NCI-H69 (cell line): ENCODE measurements at places on chromosomes 1 and 21.

- DNase-seq, result peak; percentile 54
These were observed 24.2 kb upstream of the C1orf174 start for GRCh38 chr1:3924186-3924824.

GRCh38 chr1:221418346-221418745 is 323.5 kb downstream of the DUSP10 start:
- DNase-seq, result no peak

GRCh38 chr1:106700211-106700610 is 356.3 kb upstream of the PRMT6 start:
- peak; percentile 59 for DNase-seq

DNA sequence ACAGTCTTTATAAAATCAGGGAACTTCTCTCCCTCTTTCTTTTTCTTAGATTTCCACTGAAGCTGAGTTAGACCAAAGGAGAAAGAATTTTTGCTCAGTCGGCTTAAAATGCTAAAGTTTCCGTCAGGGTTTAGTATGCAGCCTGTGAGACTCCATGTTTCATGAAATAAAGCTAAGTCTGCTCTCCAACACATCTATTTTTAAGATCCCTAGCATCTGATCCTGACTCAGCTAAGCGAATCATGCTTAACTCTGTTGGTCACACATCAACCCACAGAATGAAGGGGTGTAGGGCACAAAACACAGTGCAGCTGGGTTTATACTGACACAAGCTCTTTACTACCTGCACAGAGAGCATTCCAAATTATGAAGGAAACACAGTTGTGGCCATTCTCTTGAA is 102.4 kb upstream of the ZNF281 start:
- no peak for DNase-seq

DNA sequence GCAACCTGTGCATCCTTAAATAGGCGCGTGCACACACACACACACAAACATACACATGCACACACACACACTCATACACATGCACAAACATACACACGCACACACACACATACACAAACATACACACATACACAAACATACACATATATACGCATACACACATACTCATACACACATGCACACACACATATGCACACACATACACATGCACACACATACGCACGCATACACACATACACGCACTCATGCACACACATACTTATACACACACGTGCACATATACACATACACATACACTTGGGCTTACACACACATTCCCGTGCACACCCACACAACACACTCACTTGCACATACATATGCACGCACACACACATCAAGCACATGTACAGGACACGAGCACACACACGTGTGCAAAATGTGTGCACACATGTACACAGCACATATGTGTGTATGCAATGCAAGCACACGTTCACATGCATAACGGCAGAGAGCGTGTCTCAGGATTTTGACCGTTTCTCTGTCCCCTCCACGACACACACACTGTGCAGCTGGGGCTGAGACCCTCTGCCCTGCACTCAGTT is 84.5 kb downstream of the SIK1 start:
- no peak for DNase-seq

- no peak for DNase-seq
These were observed 36.5 kb upstream of the SRRM1 start for GRCh38 chr1:24606621-24607020.

- no peak for DNase-seq
These were observed 19.1 kb downstream of the ETNK2 start for GRCh38 chr1:204132718-204133117.

- DNase-seq, result peak; percentile 95
These were observed 2.3 kb downstream of the TMEM61 start for GRCh38 chr1:54982739-54983138.
